Smooth muscle cell of the pulmonary artery (primary cell): ENCODE measurements at places on chromosomes 6 and 20. TPM values are rescaled to one million over a fixed set of nuclear protein-coding genes. Genes with fewer than 3 reads are reported as not detected.

The TSBP1 gene
- total RNA-seq = not detected in 2 replicates

The IL17A gene
- not detected in 2 replicates for total RNA-seq

The LST1 gene
- 0.23 TPM in 1 of 2 replicates, not detected in the other for total RNA-seq

The EBF4 gene
- 0.78 and 0.89 TPM in 2 replicates for total RNA-seq

The HDGFL1 gene
- not detected in 2 replicates for total RNA-seq

The LPA gene
- not detected in 2 replicates for total RNA-seq

The ZFP57 gene
- total RNA-seq = 0.07 TPM in 1 of 2 replicates, not detected in the other

The PRL gene
- not detected in 2 replicates for total RNA-seq

The PACRG gene
- 0.20 TPM in 1 of 2 replicates, not detected in the other for total RNA-seq

The TNNC2 gene
- 0.39 TPM in 1 of 2 replicates, not detected in the other for total RNA-seq

The ABHD16B gene
- total RNA-seq = not detected in 2 replicates

The WFDC6 gene
- total RNA-seq = not detected in 2 replicates

The SPEF1 gene
- 0.13 and 0.20 TPM in 2 replicates for total RNA-seq

The LHFPL5 gene
- not detected in 2 replicates for total RNA-seq

The PHACTR3 gene
- not detected in 2 replicates for total RNA-seq

The PRICKLE4 gene
- 0.36 TPM in 1 of 2 replicates, not detected in the other for total RNA-seq

The BTNL2 gene
- total RNA-seq = not detected in 2 replicates

The SMIM26 gene
- total RNA-seq = 39.2 and 39.3 TPM in 2 replicates

The FOXS1 gene
- total RNA-seq = 20.6 and 23.1 TPM in 2 replicates

The CST5 gene
- total RNA-seq = not detected in 2 replicates

The SIRPB1 gene
- total RNA-seq = 1.3 TPM in 1 of 2 replicates, not detected in the other

The RNF144B gene
- total RNA-seq = 1.2 and 2.7 TPM in 2 replicates

The C20orf141 gene
- not detected in 2 replicates for total RNA-seq

The OR2J3 gene
- total RNA-seq = not detected in 2 replicates

The ZBTB22 gene
- 28.3 and 28.5 TPM in 2 replicates for total RNA-seq

The NRN1 gene
- 0.39 and 16.3 TPM in 2 replicates for total RNA-seq

The COL11A2 gene
- 0.13 and 0.83 TPM in 2 replicates for total RNA-seq

The MEP1A gene
- total RNA-seq = not detected in 2 replicates

The VARS2 gene
- 14.9 and 17.8 TPM in 2 replicates for total RNA-seq

The GRM1 gene
- total RNA-seq = 0.07 TPM in 2 replicates

The UCKL1 gene
- 22.9 and 33.0 TPM in 2 replicates for total RNA-seq

The AIF1 gene
- not detected in 2 replicates for total RNA-seq

The PI16 gene
- 0.59 and 1.8 TPM in 2 replicates for total RNA-seq

The BPIFB4 gene
- total RNA-seq = not detected in 2 replicates

The FUT9 gene
- not detected in 2 replicates for total RNA-seq

The ANKEF1 gene
- total RNA-seq = 2.2 and 2.5 TPM in 2 replicates

The AHI1 gene
- 22.5 and 28.1 TPM in 2 replicates for total RNA-seq

The RNASET2 gene
- total RNA-seq = 43.3 and 56.2 TPM in 2 replicates

The NR2E1 gene
- total RNA-seq = not detected in 2 replicates

The LINC00237 gene
- total RNA-seq = not detected in 2 replicates

The PAK5 gene
- total RNA-seq = 0.03 TPM in 1 of 2 replicates, not detected in the other

The KIF6 gene
- 0.26 and 0.33 TPM in 2 replicates for total RNA-seq

The ADTRP gene
- total RNA-seq = 2.0 and 9.0 TPM in 2 replicates

The TPX2 gene
- total RNA-seq = 10.6 and 22.9 TPM in 2 replicates
